ENCODE measurements at places on chromosomes 6 and 20.

- DNase-seq: peak; percentile 43
These were observed 15.1 kb upstream of the PPP1R16B start for GRCh38 chr20:38790200-38791053.

GRCh38 chr20:53981752-53982437 lies 88.5 kb downstream of the BCAS1 start:
- DNase-seq: no peak

- peak; percentile 96 for DNase-seq
These were observed at the start of gene TMEM170B for GRCh38 chr6:11537229-11538051. TSS of gene TMEM170B (plus strand) at chr6:11537749. CDS start at chr6:11538278, 529 bp downstream.

- DNase-seq: no peak
These were observed 22.8 kb upstream of the MEI4 start for GRCh38 chr6:77630014-77630413.

GRCh38 chr6:134632024-134632423 lies 314.1 kb upstream of the SGK1 start:
- DNase-seq: no peak

DNA sequence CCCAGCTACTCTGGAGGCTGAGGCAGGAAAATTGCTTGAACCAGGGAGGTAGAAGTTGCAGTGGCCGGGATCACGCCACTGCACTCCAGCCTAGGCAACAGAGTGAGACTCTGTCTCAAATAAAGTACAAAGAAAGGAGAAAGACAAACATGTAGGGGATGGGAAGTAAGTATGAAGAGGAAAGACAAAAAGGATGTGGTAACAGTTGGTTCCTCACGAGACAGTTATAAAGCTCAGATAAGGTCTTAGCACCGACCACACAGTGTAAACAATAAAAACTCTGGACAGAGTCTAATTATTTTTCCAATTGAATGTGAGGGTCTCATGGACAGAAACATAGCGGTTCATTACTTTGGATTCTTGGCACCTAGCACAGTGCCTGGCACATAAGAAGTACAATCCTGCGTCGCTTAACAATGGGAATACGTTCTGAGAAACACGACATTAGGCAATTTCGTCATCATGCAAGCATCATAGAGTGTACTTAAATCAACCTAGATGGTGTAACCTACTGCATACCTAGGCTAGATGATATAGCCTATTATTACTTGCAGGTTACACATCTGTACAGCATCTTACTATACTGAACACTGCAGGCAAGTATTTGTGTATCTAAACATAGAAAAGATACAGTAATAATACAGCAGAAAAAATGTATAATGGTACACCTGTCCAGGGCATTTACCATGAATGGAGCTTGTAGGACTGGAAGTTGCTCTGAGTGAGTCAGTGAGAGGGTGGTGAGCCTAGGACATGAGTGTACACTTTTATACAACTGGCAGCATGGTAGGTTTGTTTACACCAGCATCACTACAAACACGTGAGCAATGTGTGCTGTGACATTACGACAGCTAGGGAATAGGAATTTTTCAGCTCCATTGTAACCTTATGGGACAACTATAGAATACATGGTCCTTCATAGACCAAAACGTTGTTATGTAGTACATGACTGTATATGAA lies 38.2 kb downstream of the MBOAT1 start:
- no peak for DNase-seq

DNA sequence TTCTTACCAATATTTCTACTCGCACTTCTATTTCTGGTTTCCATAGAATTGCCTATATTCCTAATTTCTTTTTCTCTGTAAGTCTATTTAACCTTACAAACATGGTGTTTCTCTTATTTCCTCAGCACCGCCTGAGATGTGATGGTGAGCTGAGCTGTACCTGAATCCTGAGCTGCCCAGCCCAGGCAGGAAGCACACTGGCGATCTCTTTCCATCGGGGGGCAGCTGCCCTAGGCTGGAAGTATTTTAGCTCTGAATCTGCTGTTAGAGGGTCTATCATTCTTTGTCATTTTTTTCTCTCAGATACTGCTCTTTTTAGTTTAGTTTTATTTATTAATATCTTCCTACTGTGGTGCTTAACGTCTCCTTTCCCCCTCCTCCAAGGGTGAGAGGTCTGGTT lies 173.4 kb upstream of the SLC35B3 start:
- DNase-seq: no peak

DNA sequence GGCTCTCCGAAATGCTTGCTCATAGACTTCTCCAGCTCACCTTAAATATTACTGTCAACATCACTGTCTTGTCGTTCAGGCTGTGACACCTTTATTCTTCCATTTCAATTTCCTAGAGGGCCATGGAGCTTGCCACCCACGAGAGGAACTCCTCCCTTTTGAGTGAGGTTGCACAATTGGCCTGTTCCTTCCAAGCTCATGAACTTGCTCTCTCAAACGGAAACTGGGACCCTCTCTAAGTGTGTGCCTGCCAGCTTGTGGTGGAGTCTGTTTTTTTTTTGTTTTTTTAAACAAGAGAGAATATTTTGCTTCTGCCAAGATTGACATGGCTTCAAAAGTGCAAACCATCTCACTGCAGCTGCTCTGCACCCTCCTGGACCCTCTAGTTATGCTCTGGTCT lies 19.3 kb upstream of the IYD start:
- no peak for DNase-seq

DNA sequence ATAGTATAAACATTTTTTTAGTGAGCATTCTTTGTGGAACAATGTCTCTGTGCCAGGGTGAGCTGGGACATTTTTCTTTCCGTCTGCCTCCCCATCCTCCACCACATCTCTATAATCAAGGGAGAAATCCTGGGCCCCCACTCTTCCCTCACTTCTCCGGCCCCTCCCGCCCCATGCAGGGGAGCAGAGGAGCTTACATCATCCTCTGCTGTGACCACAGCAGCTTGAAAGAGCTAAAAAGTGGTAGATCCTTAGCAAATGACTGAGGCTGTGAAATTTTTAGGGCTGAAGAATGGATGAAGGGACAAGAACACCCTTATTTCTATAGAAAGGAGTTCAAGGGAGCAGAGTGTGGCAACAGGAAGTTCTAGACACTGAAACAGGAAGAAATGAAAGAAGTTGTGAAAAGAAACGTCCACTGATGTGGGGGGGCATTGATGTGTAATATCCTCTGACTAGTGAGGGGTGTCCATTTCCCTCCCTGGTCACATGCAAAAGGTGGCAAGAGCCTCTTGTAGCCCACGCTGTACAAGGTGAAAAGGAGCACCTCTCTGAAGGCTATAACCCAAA lies 380.3 kb upstream of the JARID2 start:
- no peak for DNase-seq
